ENCODE measurements at places on chromosomes 12 and 14.

DNA sequence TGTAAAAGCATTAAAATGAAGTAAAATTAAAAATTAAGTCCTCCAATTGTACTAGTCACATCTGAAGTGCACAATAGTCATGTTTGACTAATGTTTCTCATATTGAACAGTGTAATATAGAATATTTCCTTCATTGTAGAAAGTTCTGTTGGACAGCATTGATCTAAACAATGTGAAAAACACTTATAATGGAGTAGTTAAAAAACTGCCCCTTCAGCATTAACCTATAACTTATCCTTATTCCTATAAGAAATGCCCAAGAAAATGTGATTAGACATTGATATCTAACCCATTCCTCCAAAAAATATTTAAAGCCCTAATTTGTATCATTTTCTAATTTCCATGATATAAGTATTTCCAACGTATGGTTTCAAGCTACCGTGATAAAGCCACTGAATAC lies 210.7 kb downstream of the RASSF9 start:
- no peak for DNase-seq

DNA sequence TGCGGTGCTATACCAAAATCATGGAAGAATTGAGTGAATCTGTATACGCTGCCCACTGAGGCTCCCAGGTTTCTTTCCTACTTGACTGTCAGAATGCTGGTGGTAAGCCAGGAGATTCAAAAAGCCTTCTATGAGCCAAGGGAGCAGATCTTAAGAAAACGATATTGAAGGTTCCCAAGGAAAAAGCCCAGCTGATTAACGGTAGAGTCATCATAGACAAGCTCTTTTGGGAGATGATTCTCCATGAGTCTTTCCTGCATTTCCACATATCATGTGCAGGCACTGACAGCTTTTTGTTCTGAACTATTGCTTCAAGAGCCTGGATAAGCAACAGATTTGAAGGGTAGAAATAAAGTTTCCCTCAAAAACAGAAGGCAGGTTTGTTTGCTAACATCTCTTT lies 17.5 kb downstream of the SLC35F4 start:
- no peak for DNase-seq

- DNase-seq = no peak
Observed at GRCh38 chr12:81257947-81258551, 180.2 kb downstream of the ACSS3 start.

DNA sequence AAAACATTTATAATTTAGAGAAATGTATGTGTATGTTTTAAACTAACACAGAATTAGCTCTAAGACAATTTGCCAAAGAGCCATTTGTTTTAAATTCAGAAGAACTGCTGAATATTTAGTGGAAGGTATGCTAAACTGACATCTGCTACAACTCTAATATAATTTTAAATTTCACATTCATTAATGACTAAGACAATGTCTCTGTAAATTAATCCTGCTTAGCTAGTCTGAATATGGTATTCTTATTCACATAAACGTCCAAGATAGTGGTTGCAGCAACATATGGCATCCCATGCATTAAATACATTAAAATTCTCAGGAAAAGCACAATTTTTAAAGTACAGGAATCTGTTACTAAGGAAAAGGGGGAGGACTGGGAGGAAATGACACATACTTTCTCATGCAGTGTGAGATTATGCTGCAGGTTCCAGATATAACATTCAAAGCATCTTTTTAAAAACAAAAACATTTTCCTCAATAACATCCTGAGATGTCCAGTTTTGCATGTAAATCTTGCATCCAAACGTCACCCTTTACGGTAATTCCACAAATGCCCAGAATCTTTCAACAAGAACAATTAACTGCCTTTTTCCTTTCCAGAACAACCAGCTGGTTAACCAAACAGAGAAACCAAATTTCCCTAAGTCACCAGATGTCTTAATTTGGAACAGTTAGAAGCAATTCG lies 26.9 kb downstream of the WDR89 start:
- no peak for DNase-seq

DNA sequence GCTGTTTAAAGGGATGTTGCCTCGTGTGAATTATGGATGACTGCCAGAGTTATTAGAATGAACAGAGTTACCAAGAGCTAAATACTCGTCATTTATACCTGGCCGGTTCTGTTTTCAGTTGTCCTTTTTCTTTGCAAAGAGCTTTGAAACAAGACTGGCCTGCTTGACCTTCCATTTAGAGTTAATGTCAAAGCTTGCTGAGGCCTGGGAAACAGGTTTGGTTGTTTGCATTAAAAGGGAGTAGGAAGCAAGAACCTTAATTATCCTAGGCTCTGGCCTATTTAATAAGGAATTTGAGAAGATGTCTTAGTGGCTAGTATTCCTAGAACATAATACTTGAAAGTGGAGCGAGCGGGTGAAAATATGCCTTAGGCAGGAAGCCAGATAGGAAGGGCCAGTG lies 233.3 kb downstream of the CACNA1C start:
- no peak for DNase-seq

DNA sequence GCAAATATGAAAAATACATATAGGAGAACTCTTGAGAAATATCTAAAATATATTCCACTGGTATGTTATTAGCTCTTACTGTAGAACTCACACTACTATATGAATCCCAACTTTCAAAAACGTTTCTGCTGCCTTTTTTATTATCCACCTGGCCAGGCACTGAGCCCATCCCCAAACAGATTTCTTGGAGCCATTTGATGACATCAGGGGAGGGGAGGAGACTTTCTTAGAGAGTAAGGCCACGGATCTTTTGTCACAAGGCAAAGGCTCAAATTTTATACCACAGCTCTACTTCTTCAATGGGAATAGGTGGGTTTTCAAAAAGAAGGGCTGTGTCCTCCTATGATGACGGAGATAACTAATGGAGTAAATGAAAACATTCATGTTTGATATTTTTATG lies 83.0 kb downstream of the SLC25A21 start:
- no peak for DNase-seq

GRCh38 chr12:70637303-70638085 lies at the start of gene PTPRB:
TSS of gene PTPRB (minus strand) at chr12:70637429. CDS start at chr12:70637395, 34 bp downstream.
- DNase-seq = no peak

- no peak for DNase-seq
Observed at GRCh38 chr14:30348445-30348844, 210.5 kb upstream of the G2E3 start.

DNA sequence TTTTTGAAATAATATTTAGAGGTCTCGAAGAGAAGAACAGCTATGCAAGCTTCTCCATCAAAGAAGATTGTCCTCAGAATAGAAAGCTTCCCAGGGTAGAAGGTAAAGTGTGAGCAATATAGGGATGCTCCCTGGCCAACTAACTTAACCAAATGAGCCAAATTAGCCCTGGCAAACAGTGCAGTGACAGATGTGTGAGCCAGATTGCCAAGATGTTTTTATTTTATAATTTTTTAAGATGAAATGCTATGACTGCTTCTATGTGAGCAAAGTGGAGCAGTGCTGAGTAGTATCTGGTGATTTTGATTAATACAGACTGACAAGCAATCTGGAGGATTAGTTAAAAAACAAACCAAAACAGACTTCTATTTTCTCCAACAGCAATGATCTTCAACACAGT lies 202.1 kb downstream of the NOVA1 start:
- no peak for DNase-seq

DNA sequence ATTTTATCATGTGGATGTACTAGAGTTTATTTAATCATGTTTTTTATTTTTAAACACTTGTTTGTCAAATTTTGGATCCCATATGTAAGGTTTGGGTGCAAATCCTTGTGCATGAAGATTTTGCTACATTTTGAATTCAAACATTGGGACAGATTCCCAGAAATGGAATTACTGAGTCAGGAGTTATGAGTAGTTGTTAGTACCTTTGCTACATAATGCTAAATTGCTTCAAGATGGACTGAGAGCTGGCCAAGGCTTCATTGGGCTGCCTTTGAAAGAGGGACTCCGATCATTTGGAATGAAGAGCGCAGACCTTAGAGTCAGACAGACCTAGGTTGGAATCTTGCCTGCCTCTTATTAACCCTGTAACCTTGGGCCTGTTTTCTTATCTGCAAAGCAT lies 154.9 kb upstream of the PWP1 start:
- no peak for DNase-seq

DNA sequence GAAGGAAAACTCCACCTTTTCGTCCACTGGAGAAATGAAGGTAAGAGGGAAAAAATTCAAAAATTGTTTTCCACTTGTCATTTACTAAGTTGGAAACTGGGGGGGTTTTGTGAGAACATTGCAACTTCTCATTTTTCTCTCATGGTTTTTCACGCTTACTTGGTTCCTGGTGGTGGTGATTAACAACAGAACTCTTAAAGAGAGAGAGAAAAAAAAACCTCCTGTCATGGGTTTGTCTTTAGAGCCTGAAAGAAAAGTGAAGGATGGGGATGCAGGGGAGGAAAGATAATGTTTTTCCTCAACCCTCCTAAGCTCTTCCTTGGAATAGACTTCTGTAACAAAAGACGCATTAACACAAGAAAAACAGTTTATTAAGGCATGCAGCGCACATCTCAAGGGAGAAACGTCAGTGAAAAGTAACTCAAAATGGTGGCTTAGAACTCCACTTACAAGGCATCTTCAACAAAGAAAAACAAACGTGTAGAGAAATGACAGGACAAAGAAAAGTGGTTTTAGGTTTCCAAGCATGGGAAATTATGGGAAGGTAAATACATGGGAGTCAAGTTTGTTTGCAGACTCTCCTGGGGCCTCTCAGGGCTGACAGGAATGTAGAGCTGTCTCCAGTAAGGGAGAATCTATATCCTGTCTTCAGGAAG lies 81.9 kb upstream of the ATF7IP start:
- DNase-seq = no peak

GRCh38 chr12:27960821-27961220 lies 11.7 kb downstream of the PTHLH start:
- no peak for DNase-seq

GRCh38 chr12:29782871-29783772 lies 620 bp downstream of the TMTC1 start:
- no peak for DNase-seq

- no peak for DNase-seq
Observed at GRCh38 chr14:64844969-64845536, 34.7 kb downstream of the SPTB start.

- no peak for DNase-seq
Observed at GRCh38 chr12:98644433-98644711, 216 bp downstream of the IKBIP start.

DNA sequence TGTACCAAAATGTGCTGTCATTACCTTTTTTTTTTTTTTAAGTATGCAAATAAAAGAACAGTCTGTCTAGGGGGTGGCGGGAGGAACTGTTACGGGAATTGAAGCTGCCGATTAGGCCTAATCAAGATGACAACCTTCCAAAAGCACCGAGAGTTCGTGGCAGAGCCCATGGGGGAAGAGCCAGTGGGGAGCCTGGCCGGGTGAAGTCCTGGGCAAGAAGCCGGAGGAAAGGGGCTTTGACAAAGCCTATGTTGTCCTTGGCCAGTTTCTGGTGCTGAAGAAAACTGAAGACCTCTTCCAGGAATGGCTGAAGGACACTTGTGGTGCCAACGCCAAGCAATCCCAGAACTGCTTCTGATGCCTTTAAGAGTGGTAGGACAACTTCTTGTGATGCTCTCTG lies 42.6 kb downstream of the ACTN1 start:
- no peak for DNase-seq

DNA sequence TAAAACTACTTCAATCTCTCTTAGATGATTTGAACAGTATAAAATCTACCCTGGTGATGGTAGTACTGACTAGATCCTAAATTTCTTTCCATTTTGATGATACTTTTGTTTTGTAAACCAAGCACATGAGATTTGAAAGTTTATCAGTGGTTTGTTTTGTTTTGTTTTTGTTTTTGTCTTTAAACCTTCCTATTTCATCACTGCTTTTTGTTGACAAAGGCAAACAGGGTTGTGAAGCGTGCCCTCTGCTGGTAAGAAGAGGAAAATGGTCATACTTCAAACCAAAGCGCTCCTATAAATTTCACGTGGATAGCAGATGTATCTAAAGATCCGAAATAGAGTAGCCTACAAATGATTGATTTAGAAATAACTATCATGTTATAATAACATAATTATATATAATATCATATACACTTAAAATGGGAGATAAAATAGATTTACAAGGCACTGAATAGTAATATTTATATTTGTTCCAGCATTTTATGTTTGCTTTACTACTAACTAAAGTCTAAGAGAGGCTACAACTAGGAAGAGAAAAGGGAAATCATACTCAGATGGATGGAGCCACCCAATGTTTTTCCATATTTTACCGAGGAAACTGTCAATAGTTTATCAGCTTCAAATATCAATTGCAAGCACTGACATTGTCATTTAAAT lies 254.0 kb upstream of the USP15 start:
- DNase-seq = peak; percentile 25

GRCh38 chr12:128077211-128077916 lies 189.6 kb upstream of the TMEM132C start:
- no peak for DNase-seq

DNA sequence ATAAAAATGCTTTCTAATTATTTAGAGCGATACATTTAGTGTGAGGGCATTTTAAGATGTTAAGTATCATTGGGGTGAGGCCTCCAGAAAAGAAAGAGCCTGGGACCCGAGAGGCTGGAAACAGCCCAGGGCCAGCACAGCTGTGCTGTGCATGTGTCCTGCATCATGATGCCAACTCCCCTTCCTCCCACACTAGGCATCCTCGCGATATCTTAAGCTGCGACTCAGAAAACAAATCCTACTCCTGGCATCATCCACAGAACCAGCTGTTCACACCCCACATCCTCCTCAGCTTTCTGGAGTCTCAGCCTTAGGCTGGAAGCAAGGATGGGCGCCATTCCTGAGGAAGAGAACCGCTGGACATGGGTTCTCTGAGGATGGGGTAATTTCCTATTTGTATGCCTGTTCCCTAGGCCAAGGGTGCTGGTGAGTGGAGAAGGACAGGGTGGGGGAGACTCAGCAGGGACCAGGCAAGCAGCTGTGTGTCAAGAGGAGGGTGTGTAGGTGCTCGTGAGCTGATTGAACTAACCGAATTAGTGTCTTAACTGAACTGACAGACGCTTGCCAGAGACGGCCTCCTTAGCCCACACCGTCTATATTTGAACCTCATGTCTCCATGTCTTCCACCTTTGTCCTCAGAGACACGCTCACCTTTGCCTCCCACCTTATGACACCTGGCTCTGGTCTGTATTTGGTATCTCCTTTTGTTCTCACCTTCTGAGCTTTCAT lies 15.6 kb upstream of the MCRS1 start:
- DNase-seq = no peak

- DNase-seq = peak; percentile 66
Observed at GRCh38 chr12:14771651-14772137, 31.6 kb downstream of the WBP11 start.

DNA sequence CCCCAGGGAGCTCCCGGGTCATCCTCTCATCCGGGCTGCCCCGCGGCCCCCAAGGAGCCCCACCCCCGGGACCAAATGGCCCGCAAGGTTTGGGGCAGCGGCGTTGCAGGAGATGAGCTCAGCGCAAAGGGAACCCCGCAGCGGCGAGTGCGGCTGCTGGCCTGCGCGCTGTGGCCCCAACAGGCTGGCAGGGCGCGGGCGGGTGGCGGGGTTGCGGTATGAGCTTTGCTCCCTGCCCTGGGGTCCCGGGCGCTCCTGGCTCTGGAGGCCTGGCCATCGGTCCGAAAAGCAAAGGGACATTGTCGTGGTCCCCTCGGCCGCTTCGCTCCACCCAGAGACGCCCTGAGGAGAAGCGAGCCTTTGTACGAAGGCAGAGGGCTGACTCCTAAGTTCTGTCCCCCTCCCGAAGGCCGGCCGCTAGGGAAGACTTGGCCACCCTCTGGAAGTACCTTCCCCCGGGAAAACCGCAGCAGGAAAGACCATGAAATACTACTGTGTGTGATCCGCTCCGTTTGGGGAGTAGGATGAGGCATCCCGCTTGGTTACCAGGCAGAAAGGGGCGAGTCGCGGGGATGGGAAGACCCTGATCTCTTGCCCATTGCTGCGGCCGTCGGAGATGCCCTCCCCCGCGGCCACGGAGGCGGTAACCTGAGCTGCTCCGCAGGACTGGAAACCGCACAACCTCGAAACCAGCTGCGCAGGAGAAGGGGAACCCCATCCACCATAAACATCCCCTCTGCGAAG lies 620 bp upstream of the NID2 start:
- DNase-seq = no peak

Measured in CD4-positive, alpha-beta T cell treated with Interleukin-15 for 4 hours (primary cell).